ENCODE measurements at places on chromosomes 5 and 9.

GRCh38 chr9:114088571-114089170 is 10.4 kb downstream of the KIF12 start:
- no peak for DNase-seq

DNA sequence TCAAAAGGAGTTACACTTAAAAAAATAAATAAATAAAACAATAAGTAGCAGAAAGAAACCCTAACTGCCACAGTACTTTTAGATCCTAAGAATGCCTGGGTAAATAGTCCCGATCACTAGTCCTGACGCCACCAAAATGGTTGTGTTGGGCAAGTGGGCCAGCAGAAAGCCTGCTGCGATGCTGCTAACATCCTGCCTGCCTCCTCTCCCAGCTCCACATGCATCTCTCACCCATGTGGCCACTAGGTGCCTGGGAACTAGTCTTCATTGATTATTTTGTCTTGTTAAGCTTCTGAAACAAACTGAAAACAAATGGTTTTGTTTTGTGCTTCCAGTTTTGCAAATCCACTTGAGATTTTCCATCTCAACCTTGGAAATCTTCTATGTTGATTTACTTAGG is 54.4 kb upstream of the TRAF1 start:
- DNase-seq: no peak

DNA sequence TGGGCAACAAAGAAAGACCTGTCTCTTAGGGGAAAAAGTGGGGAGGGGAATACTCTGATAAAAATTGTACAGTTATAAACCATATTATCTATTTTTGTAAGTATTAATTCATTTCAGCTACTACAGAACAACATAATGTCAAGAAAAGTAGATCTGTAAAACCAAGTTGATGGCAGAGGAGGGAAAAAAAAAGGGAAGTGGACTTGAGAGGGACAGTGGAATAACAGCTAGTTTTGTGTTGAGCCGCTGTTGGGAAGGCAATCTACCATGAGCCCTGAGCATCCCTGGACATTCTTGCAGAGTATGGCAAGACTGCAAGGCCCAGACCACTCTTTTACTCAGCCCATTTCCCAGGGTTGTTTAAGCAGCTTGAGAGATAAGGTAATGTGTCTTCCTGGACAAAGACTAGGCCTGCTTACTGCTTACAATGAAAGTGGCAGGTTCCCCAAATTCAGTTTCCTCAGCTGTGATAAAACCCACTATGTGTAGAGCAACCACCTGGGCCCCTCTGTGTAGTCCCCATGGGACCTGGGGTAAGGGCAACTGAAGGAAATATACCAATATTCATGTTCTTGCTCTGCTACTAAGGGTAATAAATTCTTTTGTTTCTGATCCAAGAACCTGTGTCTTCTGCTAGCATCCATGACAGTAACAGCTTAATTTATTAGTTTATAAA is 25.0 kb downstream of the CEP120 start:
- peak; percentile 51 for DNase-seq

DNA sequence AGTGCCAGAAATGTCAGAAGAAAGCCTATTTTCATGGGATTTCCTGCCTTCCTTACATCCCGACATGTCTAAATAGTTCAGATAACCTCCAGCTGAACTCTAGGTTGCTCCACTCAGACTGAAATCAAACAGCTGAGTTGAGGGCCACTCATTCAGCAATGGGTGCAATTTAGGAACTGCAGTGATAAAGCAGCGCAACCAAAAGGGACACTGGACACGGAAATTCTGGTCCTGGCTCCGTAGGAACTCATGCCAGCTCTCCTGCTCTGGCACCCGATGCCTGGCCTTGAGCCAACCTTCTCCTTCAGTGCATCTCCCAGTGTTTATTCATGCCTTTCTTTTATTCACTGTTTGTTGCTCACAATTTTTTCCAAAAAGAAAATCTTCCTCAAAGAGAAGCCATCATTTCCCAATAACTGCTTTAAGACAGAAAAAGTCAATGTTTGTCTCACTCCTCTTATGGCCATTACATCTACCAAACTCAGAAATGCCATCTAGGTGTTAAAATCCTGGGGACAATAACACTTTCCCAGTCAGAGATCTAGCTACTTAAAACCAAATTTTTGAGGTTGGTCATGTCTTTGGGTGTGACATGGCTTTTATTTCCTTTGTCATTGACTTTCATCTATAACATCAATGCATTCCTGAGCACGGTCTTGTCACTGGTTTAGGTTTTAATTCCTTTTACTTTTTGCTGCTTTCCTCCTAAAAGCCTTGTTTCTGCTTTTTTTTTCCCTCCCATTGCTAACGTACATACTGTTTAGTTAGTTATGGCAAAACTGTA is 126.9 kb downstream of the PDE4D start:
- DNase-seq: no peak

DNA sequence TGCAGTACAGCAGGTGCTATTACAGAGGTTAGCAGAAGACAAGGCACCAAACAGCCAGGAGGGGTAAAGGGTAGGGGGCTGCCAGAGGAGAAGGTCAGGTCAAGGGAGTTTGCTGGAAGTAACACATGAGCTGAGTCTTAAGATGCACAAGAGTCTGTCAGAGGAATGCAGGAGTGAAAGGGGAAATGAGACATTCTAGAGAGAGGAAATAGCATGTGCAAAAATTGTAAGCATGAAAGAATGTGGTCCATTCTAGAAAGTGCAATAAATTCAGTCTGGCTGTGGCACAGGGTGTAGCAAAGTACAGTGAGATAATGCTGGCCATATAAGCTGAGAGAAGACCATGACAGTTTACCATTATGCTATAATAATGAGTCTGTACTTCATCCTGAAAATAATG is 6.6 kb downstream of the GOLGA1 start:
- DNase-seq: no peak

DNA sequence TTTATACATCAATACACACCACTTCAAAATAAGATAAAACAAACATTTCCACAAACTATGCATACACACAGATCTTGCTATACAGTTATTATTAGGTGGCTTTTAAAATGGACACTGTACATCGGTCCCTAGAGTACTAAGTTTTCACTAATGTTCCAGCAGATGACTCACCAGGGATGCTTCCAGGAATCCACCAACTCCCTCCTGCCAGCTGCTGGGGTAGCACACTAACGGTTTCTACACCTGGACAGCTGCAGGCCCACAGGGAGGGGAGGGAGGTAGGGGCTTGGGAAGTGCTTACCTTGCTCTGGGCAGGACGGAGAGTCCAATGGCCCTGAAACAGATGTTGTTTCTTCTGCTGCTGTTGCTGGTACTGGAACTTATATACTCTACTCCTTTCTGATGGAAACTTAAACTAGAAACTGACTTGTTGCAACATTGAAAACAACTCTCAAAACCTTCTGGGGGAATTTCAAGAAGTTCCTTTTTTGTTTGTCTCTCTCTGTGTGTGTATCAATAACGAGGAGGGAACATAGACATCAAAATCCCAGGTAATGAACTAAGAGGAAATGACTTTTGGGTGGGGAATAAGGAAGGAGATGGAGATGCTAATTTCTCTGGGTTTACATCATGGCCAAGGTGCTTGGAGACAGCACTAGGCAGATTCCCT is at the start of gene IL12B:
TSS of gene IL12B (minus strand) at position 357 of the 670 bp plus-strand sequence. CDS start 3,705 bp downstream, outside the sequence.
- DNase-seq: no peak

Data from CD4-positive, alpha-beta T cell treated with Interferon gamma for 1 hour (primary cell).